ENCODE measurements at places on chromosomes 2 and 18. TPM values are rescaled to one million over a fixed set of nuclear protein-coding genes. Genes with fewer than 3 reads are reported as not detected.

GRCh38 chr2:62464221-62465007 lies 41.6 kb downstream of the TMEM17 start:
- no peak for DNase-seq

DNA sequence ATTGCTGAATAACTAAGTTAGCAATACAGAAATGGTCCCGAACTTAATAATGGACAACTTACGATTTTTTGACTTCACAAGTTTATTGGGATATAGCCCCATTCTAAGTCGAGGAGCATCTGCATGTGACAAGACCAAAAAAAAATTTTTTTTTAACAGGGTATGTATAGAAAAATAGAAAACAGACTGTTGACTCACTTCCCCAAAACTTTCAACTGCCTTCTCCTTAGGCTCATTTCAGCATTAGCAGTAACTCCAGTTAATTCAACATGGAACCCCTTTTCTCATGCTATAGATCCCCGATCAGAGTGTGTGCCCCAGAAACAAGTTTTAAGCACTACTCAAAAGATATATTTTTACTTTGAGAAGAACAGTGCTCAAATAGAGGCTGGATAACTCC lies 5.4 kb downstream of the CD302 start:
- DNase-seq = no peak

FLACC1 gene
- 3.7 TPM for total RNA-seq

RTP5 gene
- 2.5 TPM for total RNA-seq

SLC11A1 gene
- 1.7 TPM for total RNA-seq

RIT2 gene
- total RNA-seq = 21.8 TPM

GRCh38 chr2:40251137-40251536 lies 200.8 kb downstream of the SLC8A1 start:
- DNase-seq = no peak

DNA sequence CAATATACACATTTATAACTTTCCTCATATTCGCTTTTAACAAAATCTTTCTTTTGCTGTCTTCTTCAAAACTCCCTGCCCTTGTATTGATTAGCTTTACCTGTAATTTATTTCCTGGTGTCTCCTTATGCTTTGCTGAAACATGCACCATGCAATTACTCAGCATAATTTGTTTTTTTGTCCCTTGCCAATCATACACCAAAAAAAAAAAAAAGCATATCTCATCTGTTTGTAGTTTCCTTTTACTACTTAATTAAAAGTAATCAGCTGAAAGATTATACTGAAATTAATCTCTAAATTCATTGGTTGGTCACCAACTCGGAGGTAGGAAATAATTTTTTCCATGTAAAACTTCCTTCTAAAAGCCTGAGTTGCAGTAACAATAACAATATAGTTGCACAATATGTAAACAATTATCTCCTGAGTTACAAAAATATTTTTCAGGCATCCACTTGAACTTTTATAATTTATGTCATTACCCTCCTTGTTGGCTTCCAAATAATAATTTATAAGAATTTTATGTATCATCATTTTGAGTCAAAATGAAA lies 53.0 kb upstream of the ROCK1 start:
- no peak for DNase-seq

- no peak for DNase-seq
Observed at GRCh38 chr2:236054125-236054524, 114.1 kb downstream of the GBX2 start.

- DNase-seq = no peak
Observed at GRCh38 chr2:154488801-154489200, 209.7 kb upstream of the KCNJ3 start.

GRCh38 chr18:34261865-34262780 lies 37.4 kb upstream of the NOL4 start:
- no peak for DNase-seq

Data from occipital lobe (tissue), 3 donors.